ENCODE measurements at places on chromosomes 7 and 10. TPM values are rescaled to one million over a fixed set of nuclear protein-coding genes. Genes with fewer than 3 reads are reported as not detected.

GRCh38 chr7:77433901-77434300 lies 17.8 kb upstream of the GSAP start:
- no peak for DNase-seq

GRCh38 chr7:3893151-3893788 lies 592.2 kb downstream of the SDK1 start:
- DNase-seq, result no peak

DNA sequence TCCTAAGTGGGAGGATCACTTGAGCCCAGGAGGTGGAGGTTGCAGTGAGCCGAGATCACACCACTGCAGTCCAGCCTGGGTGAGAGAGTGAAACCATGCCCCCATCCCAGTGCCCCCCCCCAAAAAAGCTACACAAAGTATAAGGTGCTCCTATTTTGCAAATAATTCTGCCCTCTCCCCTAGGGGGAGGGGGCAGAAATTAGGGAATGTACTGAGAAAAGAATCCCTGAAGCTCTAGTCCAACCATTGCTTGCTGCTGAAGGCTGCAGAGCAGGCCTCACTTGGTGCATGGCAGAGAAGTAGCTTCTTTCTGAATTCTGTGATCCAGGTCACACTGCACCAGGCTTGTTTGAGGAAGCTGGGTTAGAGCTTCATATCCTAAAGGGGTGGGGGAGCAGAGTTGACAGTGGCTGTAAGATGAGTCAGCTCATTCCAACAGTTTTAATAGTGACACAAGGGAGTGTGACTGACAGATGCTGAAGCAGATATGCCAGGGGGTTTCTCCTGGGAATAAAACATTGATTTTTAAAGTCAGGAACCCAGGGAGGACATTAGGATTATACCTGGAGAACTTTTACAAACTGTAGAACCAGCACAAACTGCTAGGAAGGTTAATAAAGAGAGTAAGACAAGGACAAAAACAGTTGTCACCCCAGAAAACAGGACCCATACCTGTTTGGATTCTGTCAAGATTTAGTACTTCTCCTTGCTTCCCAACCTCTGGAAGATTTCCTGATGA lies 32.8 kb upstream of the STRIP2 start:
- no peak for DNase-seq

- no peak for DNase-seq
Measured at GRCh38 chr10:132183046-132183445, 3.7 kb upstream of the DPYSL4 start.

DNA sequence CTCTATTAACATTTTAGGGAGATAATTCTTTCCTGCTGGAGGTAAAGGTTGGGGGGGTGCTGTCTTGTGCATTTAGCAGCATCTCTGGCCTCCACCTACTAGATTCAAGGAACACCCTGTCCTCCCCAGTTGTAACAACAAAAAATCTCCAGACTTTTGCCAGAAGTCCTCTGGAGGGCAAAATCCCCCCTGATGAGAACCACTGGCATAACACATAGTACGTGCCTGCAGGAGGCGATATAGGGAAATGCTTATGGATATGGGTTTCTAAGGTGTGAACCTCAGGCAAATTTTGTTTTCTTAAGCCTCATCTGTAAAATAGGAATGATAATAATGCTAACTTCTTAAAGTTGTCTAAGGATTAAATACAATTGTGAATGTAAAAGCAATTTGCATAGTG lies 2.9 kb upstream of the OSBPL3 start:
- DNase-seq, result no peak

- no peak for DNase-seq
Measured at GRCh38 chr7:1646391-1646790, 23.7 kb upstream of the ELFN1 start.

- DNase-seq, result no peak
Measured at GRCh38 chr7:6398943-6399342, 48.8 kb downstream of the DAGLB start.

- DNase-seq, result no peak
Measured at GRCh38 chr10:48700493-48700892, 15.8 kb downstream of the WDFY4 start.

DNA sequence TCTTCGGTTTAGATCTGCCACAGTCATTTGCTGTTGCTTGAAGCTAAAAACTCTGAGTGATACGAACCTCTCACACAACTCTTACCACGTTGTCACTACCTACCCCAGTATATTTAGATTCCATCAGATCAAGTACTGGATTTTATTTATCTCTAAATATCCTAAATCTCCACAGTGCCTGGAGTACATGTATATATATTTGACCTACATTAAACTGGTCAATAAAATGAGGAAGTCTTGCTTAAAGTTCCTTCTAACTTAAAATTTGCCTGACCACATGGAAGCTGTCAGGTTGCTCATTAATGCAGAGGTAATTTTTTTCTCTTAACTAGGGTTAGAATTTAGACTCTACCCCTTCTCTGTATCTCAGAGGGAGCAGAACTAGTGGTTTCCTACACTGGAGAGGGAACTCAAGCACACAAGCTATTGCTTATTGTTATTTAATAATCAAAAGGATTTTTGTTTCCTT lies 3.1 kb upstream of the MACC1 start:
- no peak for DNase-seq

TMEM176A gene
- not detected for total RNA-seq

TMEM72 gene
- not detected for total RNA-seq

IFIT3 gene
- 12.6 TPM for total RNA-seq

ANKRD26 gene
- 10.5 TPM for total RNA-seq

MCMBP gene
- 84.6 TPM for total RNA-seq

PNLIPRP3 gene
- not detected for total RNA-seq

NEUROG3 gene
- not detected for total RNA-seq

ZNF33B gene
- 14.1 TPM for total RNA-seq

CD36 gene
- total RNA-seq, result not detected
